ENCODE measurements at places on chromosomes 3 and 15. TPM values are rescaled to one million over a fixed set of nuclear protein-coding genes. Genes with fewer than 3 reads are reported as not detected.

The GOLGA8J gene
- total RNA-seq: not detected

The ERICH6 gene
- not detected for total RNA-seq

The APBA2 gene
- total RNA-seq: 42.8 TPM

The ADGRG7 gene
- total RNA-seq: not detected

The CHRM5 gene
- total RNA-seq: not detected

The CCR1 gene
- 0.03 TPM for total RNA-seq

The CXCR6 gene
- total RNA-seq: not detected

The ZNF774 gene
- 1.2 TPM for total RNA-seq

The CAMK2N2 gene
- total RNA-seq: 0.23 TPM

The LIPH gene
- total RNA-seq: not detected

The ACSBG1 gene
- not detected for total RNA-seq

The COL6A6 gene
- total RNA-seq: not detected

The VGLL3 gene
- total RNA-seq: 0.64 TPM

The PPP1R14D gene
- not detected for total RNA-seq

The GOLGA6D gene
- not detected for total RNA-seq

The BLM gene
- total RNA-seq: 16.1 TPM

The TNFSF10 gene
- not detected for total RNA-seq

The NR2E3 gene
- total RNA-seq: 0.19 TPM

All from A375 (cell line).